ENCODE measurements at places on chromosomes 11 and 22.

DNA sequence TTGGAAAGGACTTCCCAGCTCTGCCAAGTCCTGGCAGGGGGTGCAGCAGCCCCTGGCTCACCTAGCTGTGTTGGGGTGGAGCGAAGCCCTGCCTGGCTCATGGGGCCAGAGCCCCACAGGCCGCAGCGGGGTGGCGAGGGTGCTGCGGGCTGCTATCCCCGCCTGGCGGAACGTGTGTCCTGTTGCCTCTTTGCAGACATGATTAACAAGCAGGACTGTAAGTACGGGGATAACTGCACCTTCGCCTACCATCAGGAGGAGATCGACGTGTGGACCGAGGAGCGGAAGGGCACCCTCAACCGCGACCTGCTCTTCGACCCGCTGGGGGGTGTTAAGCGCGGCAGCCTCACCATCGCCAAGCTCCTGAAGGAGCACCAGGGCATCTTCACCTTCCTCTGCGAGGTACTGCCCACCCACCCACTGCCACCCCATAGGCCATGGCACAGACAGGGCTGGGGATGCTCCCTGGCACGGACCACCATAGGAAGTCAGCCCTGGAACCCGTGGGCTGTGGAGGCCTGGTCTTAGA is 35.9 kb upstream of the TEF start:
- no peak for DNase-seq
- H3K4me1 ChIP-seq, result no peaks in the 10 kb centered on the region
- no peak overlapping the region for H3K27ac ChIP-seq
- H3K4me3 ChIP-seq, result no peak overlapping the region
- H3K27me3 ChIP-seq, result no peaks in the 10 kb centered on the region

DNA sequence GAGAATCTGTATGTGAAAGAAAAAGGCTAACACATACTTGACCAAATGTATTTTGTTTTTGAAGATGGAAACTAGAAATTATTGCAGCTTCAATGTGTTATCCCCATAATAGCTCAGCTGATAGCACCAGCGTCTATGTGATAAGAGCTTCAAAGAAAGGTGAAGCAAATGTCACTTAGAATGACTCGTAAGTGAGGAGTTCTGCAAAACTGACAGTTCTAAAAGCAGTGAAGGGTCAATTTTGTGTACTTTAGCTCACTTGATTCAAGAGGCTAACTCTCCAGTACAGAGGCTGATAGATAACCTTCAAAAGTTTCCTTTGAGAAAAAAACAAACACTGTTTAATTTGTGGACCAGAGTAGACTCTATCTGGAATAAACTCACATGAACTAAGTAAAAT is 87.2 kb upstream of the CARD18 start:
- H3K36me3 ChIP-seq, result no peaks in the 10 kb centered on the region
- no peaks in the 10 kb centered on the region for H3K27me3 ChIP-seq
- DNase-seq, result no peak
- H3K4me1 ChIP-seq, result no peaks in the 10 kb centered on the region

- no peaks in the 10 kb centered on the region for H3K36me3 ChIP-seq
- peak overlapping the region; percentile 65 for H3K4me3 ChIP-seq
- no peaks in the 10 kb centered on the region for H3K27me3 ChIP-seq
- H3K4me1 ChIP-seq, result peaks cover 20% of the 10 kb centered on the region
- peak; percentile 55 for DNase-seq
- H3K27ac ChIP-seq, result peak overlapping the region; percentile 12
These were observed 36.3 kb upstream of the POLA2 start for GRCh38 chr11:65225279-65226102.

DNA sequence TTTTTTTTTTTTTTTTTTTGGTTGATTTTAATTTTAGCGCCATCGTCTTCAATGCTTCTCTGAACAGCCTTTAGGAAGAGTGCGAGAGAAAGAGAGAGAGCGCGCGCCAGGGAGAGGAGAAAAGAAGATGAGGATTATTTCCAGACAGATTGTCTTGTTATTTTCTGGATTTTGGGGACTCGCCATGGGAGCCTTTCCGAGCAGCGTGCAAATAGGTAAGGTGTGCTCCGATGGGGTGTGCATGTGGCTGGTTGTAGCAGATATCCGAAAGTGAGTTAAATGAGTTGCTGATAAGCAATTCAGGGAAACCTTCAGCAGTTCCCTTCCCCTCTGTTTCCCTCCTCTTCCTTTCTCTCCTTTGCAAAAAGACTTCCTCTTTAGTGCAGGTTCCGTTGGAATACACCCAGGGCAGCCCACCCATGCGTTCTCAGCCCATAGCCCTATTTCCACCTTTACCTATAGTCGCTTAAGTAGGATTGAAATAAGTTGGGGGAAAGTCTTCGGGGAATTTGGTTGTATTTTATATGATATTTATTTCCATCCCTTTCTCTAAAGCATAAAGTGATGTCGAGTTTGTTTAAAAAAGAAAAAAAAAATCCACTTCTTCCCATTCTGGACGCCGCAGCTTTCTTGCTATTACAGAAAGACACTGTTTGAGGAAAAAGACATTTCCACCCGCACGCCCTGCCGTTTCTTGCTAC is 1.1 kb downstream of the GRIA4 start:
- H3K36me3 ChIP-seq, result no peaks in the 10 kb centered on the region
- peak; percentile 12 for DNase-seq
- peaks cover 17% of the 10 kb centered on the region for H3K4me1 ChIP-seq
- H3K27me3 ChIP-seq, result peaks cover 28% of the 10 kb centered on the region
- peak overlapping the region; percentile 66 for H3K4me3 ChIP-seq
- no peak overlapping the region for H3K27ac ChIP-seq

DNA sequence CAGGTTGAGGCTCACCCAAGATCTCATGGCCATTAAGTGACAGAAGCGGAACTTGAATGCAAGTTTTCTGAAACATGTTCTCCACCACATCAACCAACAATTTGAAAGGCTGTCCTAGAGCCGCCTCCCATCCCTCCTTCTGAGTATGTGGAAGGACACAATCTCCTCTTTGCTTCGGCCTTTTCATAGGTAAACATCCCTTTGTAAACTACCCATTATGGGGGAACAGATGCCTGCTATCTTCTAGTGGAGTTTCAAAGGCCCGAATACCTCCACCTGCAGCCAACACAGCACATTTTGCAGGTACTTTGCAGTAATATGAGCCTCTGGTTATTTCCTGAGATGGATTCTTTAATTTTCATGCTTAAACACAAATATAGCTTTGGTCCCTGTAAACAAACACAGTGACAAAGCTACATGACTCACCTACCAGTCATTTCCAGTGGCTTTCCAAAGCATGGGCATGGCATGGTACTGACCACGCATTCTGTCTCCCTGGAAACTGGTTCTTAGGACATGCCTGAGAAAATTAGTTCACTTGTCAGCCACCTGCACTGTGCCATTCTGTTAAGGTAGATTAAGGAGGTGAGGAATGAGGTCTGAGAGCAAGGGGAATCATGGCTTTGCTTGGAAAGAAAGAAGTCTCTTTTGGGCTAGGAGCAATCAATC is 60.2 kb downstream of the EHF start:
- no peak overlapping the region for H3K27ac ChIP-seq
- no peaks in the 10 kb centered on the region for H3K36me3 ChIP-seq
- H3K27me3 ChIP-seq, result no peaks in the 10 kb centered on the region
- peaks cover 17% of the 10 kb centered on the region for H3K4me1 ChIP-seq
- DNase-seq, result peak; percentile 56
- H3K4me3 ChIP-seq, result no peak overlapping the region

- H3K4me3 ChIP-seq, result no peak overlapping the region
- no peaks in the 10 kb centered on the region for H3K36me3 ChIP-seq
- no peak for DNase-seq
- no peaks in the 10 kb centered on the region for H3K27me3 ChIP-seq
These were observed 145.6 kb downstream of the CSNK2A3 start for GRCh38 chr11:11207428-11207827.
